Stimulated activated CD4-positive, alpha-beta T cell treated with anti-CD3 and anti-CD28 coated beads, Interleukin-1b, Interleukin-23, amount 100 ng/mL, for 4 hours (primary cell): ENCODE measurements at places on chromosomes 5 and 9.

- DNase-seq: no peak
Observed at GRCh38 chr5:79456400-79456799, 57.5 kb downstream of the HOMER1 start.

GRCh38 chr9:4066120-4066519 lies 233.7 kb downstream of the GLIS3 start:
- no peak for DNase-seq

- no peak for DNase-seq
Observed at GRCh38 chr9:297104-297972, 82.7 kb downstream of the DOCK8 start.

- DNase-seq: no peak
Observed at GRCh38 chr9:94865582-94866452, 139.3 kb downstream of the AOPEP start.

DNA sequence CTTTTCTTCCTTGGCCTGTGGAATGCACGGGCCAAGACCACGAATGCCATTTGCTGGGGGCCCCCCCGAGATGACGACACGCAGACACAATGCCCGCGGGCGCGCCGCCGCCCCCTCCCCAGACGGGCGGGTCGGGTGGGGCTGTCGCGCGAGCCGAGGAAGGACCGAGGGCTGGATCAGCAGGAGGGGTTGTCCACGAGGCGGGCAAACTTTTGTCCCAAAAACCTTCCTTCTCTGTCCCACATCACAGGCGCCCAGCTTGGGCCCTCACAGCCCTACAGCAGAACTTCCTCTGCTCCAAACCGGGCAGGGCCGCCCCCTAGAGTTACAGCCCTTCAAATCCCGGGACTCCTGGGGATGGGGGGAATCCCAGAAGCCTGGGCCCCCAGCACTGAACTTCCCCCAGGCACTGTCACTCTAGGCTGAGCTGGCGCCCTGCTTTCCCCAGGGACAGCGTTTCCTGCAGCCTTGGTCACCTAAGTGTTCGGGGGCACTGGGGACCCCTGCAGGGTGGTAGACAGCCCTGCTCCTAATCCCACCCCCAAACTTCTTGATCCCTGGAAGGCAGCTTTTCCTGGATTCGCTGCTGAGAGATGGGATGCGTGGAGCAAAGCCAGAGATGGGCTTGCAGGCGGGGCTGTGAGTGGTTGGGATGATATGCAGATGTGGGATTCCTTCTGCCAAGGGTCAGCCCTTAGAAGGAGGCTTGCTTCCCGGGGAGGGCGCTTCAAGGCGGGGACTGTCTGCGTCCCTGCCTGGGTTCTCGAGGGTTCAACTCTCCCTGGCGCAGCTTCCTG lies 980 bp downstream of the COL5A1 start:
- DNase-seq: no peak

DNA sequence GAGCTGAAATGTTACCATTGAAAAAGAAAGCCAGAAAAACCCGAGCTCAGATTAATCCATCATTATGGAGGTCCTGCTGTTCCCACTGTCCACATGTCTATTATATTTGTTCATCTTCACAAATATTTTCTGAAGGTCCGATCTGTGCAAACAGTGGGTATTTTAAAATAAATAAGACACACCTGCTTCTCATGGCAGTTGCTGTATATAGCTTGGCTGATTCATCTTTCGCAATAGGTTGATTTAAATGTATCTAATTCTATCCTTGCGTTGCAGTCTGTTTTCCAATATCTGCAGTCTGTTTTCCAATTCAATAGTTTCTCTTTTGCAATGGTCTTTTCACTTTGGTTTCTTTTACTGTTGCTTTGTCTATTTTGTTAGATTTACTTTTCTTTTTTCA lies 87.4 kb upstream of the PCA3 start:
- DNase-seq: no peak

- no peak for DNase-seq
Observed at GRCh38 chr5:93677359-93677891, 64.0 kb downstream of the POU5F2 start.

DNA sequence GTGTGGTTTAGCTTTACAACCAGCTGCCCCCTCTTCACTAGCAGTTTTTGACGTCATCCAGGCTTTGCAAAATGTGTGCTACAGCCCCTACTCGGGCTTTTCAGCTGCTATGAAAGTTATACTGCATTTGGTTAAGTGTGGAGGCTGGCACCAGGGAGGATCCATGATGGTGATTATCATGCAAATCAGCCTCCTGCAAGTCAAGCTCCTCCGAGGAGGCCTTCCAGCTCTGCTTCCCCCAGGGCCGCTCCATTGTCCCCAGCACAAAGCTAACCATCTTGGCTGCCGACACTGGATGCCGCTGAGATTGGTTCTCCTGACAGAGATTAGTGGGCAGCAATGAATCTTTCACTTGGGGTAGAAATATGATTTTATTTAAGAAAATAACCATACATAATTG lies 159.6 kb downstream of the NR2F1-AS1 start:
- DNase-seq: no peak

DNA sequence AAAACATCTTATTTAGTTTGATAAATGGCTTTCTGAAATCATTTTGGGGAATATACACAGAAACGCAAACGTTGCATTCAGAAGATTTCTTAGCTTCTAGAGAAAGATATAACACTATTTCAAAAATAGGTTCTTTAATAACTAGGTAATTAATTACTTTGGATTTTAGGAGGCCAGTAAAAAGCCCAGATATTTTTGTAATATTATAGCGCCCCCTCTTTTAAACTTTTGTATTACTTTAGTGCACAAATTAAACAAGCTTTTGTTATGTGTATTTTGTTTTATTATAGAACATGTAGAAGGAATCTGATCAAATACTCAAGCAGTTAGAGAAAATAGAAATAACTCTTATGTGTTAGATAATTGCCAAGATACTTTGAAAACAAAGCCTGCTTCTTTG lies 57.7 kb downstream of the COMMD10 start:
- no peak for DNase-seq

DNA sequence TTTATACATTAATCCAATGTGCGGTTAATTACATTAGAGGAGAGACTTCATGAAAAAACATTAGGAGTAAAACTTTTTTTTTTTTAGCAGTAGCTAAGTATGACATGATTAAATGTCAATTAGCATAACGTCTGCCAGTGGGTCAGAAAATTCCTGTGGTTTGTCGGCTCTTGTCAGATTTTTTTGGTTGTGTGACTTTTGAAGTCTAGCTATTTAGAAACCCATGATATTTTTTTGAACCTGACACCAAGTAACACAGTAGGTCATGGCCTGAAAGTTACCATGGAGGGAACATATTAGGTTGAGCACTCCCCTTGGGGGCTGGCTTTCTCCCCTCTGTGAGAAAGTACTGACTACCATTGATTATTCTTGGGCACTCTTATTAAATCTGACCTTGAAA lies 84.8 kb upstream of the ALDH1A1 start:
- no peak for DNase-seq

- DNase-seq: no peak
Observed at GRCh38 chr9:91451431-91452270, 28.0 kb upstream of the NFIL3 start.

DNA sequence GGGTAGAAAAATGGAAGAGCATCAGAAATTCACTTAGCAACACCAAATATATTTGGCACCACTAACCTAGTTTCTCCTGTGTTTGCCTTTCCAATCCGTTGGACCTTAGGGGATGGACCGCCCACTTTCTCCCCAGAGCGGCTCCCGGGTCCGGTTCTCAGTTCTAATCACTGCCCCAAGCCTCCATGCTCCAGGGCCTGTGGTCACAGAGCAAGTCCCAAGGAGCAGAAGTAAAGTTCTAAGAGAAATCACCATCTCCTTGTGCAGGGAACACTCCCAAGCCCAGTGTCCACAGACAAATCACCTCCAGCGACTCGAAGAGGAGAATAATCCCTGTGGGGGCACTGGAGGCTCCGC lies 728 bp upstream of the SLC1A1 start:
- DNase-seq: no peak

DNA sequence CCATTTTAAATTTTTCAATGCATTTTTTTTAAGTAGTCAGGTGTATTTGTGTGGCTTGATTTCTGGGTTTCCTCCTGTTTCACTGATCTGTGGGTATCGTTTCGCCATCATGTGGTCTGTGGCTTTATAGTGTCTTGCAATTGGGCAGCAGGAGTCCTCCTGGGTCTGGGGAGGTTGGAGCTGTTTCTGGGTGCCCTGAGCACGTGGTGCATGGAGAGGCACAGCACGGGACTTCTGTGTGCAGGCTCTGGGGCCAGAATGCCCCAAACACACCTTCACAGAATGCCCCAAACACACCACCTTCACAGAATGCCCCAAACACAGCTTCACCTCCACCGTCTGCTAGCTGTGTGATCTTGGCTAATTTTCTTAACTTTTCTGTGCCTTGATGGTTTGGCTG lies 82.6 kb upstream of the COL5A1 start:
- no peak for DNase-seq

GRCh38 chr5:137666461-137666850 lies 69.4 kb downstream of the KLHL3 start:
- DNase-seq: no peak

GRCh38 chr5:168314735-168315411 lies 23.4 kb downstream of the WWC1 start:
- no peak for DNase-seq

GRCh38 chr9:37929441-37929895 lies 25.5 kb upstream of the SLC25A51 start:
- no peak for DNase-seq

DNA sequence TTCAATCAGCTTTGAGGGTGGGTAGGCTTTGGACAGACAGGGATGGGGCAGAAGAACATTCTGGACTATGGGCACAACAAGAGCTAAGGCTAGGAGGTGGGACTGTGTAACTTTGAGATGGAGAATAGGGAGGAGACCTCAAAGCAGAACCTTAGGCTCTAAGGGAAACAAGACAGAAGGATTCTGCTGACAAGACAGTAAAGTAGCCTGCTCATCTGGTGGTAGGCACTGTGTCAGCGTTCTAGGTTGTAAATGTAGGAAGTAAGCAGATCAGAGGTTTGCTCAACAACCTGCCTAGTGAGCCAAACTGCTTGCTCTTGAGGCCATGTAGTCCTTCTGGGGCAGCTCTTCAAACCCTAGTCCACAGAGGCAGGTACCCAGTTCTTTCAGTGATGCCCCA lies 15.0 kb upstream of the IL12B start:
- DNase-seq: no peak

GRCh38 chr5:167413506-167413905 lies 877.9 kb upstream of the WWC1 start:
- DNase-seq: no peak

DNA sequence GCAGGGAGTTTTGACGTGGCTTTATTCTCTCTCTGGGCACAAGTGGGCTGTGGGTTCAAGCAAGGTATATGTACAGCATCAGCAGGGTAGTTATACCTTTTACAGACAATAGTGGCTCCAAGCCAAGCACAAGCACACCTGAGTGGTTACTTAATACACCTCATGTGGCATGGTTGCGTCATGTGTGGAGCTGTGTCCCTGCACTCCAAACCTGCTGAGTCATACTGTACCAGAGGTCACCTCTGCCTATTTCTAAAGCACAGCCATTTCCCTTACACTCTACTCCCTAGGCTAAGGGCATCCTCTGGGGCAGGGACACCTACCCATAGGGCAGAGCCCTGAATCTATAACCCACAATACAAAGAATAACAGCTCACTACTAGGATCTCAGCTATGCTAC lies 147.3 kb downstream of the OSTF1 start:
- no peak for DNase-seq

DNA sequence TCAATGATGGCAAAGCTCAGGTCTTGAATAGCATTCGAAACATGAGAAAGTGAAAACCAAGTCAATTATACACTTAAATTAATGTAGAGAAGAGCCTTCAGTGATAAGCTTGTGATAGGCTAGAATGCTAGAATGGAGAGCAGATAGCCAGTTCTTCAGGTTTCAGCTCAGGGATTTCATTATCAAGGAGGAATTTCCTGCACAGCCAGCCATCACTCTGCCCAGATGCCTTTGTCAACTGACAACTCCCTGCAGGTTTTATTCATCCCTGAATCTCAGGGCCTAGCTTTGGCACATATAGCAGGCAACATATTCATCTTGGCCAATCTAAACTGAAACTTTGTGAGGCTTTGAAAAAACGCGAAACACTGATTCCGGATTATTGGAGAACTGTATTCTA lies 199.3 kb upstream of the CDH6 start:
- DNase-seq: no peak

- DNase-seq: no peak
Observed at GRCh38 chr5:77973253-77973609, 197.1 kb upstream of the TBCA start.

- no peak for DNase-seq
Observed at GRCh38 chr5:55577353-55578060, 42.7 kb upstream of the PLPP1 start.

DNA sequence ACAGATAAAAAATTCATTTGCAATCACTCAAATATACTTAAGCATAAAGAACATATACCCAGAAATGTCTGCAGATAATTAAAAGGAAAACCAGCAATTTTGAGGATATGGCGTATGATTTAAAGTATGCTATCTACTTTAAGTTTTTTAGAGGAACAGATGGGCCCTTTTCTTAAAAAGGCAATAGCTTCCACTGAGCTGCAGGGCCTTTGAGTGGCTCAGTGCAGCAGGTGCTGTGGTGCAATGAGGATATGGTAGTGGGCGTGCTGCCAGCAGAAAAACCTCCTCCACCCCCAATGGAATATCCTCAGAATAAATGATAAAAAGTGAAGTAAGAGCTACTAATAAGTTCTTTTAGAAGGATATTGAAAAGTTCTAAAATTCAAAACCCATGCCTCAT lies 814.5 kb downstream of the MTRR start:
- no peak for DNase-seq

- no peak for DNase-seq
Observed at GRCh38 chr9:26650325-26650724, 242.3 kb downstream of the CAAP1 start.

- no peak for DNase-seq
Observed at GRCh38 chr5:164580155-164580554, 1074.7 kb downstream of the MAT2B start.

GRCh38 chr9:134537951-134538641 lies 103.5 kb upstream of the COL5A1 start:
- no peak for DNase-seq

DNA sequence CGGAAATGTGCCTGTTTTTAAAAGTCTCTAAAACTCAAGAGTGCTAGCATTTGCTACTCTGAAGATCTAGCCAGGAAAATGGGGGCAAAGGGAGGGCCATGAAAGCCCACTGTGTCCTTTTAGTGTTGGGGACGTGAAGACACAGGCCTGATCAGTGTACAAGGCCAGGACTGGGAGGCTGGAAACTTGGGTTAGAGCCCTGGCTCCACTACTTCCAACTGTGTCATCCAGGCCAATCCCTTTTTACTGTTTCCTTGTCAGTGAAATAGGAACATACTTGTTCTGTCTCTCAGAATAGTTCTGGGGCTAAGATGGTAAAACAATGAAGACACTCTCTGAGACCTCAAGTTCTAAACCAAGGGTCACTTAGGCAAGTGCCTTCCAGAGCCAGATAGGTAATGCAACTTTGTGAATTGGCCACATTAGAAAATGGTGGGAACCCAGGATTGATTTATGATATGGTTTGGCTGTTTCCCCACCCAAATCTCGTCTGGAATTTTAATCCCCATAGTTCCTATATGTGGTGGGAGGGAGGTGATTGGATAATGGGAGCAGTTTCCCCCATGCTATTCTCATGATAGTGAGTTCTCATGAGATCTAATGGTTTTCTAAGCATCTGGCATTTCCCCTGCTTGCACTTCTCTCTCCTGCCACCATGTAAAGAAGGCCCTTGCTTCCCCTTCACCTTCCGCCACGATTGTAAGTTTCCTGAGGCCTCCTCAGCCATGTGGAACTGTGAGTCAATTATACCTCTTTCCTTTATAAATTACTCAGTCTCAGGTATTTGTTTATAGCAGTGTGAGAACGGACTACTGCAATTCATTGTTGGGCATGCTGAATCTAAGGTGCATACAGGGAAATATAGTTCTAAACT lies 30.4 kb upstream of the B4GALT1 start:
- no peak for DNase-seq
